Fibroblast of skin of left biceps (primary cell): ENCODE measurements at places on chromosomes 2 and 18.
A peak's percentile ranks its signal among the peaks of the same experiment; 100 is the strongest.

DNA sequence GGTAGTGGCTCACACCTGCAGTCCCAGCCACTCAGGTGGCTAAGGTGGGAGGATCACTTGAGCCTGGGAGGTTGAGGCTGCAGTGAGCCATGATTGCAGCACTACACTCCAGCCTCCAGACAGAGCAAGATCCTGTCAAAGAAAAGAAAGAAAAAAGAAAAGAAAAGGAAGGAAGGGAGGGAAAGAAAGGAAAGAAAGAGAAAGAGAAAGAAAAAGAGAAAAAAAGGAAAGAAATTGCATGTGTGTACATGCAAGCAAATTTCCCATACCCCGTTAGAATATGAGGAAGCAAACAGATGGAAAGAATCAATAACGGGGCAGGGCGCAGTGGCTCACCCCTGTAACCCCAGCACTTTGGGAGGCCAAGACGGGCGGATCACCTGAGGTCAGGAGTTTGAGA lies 17.9 kb downstream of the TMEM127 start:
- DNase-seq, result no peak

- DNase-seq, result no peak
These were observed 81.2 kb downstream of the NEDD4L start for GRCh38 chr18:58125183-58125582.

DNA sequence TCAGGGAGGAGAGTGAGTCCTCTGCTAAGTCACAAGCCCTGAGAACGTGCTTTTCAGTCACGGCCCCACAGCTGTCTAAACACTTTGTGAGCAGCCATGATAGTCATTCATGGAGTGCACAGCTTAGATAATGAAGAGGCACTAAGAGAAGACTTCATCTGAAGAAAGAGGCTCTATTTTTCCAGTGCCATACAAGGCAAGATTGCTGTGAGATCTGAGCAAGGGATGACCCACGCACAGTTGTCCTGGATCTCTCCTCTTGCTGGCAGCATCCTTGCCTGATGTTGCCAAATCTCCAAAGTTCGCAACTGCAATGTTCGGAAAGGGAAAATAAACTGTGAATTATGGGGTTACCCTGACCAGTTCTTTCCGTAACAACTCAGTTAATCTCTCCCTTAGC lies 418.7 kb downstream of the MEIS1 start:
- no peak for DNase-seq

- peak; percentile 66 for DNase-seq
These were observed 22.5 kb upstream of the TCF4 start for GRCh38 chr18:55610506-55610905.

GRCh38 chr18:23105581-23106219 lies 29.6 kb upstream of the CABLES1 start:
- DNase-seq, result no peak

DNA sequence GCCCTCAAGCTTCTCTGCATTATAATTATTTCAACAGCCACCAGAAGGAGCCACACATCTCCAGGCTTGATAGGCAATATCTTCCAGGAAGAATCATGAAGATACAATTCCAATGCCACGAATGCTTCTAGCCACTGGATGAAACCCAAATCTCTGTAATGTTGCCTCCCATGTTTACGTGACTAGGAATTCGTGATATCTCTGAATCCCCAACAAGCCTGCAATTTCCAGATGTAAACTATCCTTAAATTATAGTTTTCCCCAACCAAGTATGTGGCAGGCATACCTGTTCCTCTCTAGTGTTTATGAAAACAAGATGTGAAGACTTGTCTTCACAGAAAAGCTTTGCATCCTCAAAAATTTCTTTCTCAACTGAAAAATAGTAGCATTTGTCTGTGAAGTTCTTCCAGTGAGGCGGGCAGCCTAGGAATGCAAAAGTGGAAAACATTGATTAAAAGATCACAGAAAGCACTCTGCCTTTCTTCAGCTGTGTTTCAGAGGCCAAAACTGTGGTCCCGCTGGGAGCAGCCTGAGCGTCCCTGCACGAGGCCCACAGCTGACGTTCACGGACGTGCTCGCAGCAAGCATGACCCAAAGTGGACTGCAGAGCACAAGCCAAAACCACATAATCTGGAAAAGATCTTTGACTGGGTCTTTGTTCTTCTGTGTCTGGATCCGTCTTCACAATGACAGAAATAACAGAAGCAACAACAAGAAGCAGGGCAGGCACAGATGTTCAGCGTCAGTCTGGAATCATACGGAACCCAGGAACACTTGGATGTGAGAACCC lies 65.1 kb upstream of the THOC1 start:
- DNase-seq, result no peak

DNA sequence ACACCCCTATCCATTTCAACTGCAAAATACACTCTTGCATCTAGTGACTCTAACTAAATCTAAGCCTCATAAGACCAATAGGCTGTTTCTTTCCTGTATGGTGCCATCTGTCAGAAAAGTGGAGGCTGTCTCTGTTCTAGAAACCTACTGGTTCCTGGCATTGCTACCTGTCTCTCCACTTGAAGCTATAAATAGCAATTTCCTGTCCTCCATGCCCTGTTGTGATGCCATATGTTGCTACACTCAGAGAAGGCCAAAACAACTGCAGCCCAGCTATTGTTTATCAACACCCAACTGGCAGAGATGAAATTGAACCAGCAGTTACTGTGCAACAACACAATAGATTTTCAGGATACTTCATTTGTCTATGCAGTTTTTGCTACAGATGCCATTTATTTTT lies 1355.1 kb upstream of the SLC39A10 start:
- DNase-seq, result no peak

DNA sequence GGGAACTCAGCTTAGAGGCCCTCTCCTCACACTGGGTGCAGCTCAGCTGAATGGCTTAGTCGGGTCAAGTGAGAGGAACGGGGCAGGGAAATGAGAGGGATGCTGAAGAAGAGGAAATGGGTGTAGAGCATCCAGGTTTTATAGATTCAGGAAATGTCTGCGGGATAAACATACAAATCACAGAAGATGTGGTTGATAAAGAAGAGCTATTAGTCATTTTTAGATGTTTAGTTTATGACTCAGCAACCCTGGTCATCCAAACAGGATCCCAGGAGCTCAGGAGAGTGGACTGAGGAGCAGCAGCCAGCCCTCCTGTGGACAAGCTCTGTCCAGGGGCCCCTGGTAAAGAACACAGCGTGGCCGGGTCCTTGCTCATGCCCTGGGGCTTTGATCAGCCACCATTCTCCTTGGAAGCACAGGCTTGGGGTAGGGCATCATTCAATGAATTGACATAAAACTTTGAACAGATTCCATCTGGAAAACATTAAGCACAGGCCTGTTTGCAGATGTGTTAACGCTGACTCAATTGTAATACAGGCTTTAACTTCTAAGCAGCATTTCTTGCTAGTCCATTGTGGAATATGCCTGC lies 83.0 kb downstream of the NPAS2 start:
- peak; percentile 89 for DNase-seq

GRCh38 chr2:177031438-177032180 lies 181.0 kb upstream of the HNRNPA3 start:
- DNase-seq, result no peak

DNA sequence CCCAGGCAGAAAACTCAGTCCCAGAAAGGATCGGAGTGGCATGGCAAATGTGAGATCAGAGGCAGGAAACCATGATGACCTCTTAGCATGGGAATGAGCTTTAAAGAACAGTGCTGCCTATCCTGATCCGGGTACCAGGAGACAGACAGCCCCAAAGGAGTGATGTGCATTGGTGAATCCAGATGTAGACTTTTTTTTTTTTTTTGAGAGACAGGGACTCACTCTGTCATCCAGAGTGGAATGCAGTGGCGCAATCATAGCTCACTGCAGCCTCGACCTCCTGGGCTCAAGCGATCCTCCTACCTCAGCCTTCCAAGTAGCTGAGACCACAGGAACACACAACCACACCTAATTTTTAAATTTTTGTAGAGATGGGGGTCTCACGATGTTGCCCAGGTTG lies 122.7 kb downstream of the VAPA start:
- DNase-seq, result no peak

GRCh38 chr2:59572227-59572626 lies 981.2 kb downstream of the BCL11A start:
- no peak for DNase-seq

GRCh38 chr2:128313091-128313836 lies 5.4 kb downstream of the HS6ST1 start:
- DNase-seq, result no peak

GRCh38 chr2:56217106-56217505 lies 33.3 kb downstream of the CCDC85A start:
- no peak for DNase-seq

GRCh38 chr2:239308661-239309397 lies 92.0 kb downstream of the HDAC4 start:
- DNase-seq, result peak; percentile 46

- DNase-seq, result no peak
These were observed 26.8 kb downstream of the DIS3L2 start for GRCh38 chr2:231988179-231988866.

GRCh38 chr2:6885551-6885950 lies 8.0 kb downstream of the RSAD2 start:
- no peak for DNase-seq

DNA sequence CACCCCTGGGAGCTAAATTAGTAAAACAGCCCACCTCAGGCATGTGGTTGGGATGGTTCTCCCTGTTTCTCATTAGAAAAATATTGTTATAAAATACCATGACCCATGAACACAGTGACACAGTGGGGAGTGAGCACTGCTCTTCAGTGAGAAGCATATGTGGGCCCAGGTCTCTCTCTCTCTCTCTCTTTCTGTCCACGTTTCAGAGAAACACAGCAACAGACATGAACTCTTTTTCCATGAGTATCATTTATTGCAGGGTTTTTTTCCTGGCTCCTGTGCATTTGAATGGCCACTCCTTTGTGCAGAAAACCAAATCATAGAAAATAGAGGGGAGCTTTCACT lies 41.2 kb downstream of the CYRIA start:
- no peak for DNase-seq

DNA sequence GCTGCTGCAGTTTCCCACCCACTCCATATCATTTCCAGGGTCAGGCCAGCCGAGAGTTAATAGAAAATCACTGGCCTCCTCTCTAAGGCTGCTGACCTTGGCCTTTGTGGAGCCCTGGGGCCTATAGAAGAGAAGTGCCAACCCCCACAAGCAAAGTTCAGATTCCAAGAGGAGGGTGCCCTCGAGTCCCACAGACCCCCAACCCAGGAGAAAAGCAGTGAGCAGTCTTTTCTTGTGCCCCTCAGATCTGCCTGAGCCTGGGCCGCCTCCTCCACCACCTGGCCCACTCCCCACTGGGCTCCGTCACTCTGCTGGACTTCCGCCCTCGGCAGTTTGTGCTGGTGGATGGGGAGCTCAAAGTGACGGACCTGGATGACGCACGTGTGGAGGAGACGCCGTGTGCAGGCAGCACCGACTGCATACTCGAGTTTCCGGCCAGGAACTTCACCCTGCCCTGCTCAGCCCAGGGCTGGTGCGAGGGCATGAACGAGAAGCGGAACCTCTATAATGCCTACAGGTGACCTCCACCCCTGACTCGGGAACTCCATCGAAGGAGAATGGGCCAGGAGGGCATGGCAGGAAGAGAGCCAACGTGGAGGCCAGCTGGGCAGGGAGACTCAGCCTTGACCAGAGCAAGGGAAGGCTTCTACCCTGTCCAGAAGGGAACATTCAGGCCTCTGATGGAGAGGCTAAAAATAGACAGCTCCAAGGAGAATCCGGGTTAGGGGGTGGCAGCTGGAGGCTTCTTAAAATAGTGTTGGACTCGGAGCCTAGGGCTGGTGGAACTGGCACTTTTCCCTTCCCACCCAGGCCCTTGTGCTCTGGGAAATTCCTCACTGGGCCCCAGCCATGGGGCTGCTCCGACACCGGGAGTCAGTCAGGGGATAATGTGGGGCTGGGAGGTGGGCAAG lies 6.2 kb downstream of the PKDCC start:
- DNase-seq, result no peak

DNA sequence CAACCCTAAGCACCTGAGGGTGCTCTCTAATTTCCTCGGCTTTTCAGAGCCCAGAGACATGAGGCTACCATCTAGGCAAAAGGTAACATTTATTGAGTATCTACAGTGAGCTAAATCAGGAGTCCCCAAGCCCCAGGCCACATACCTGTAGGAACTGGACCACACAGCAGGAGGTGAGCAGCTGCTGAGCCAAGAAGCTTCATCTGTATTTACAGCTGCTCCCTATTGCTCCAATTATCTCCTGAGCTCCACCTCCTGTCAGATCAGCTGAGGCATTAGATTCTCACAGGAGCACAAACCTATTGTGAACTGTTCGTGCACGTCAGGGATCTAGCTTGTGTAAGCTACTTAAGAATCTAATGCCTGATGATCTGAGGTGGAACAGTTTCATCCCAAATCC lies 70.2 kb downstream of the RND3 start:
- no peak for DNase-seq

DNA sequence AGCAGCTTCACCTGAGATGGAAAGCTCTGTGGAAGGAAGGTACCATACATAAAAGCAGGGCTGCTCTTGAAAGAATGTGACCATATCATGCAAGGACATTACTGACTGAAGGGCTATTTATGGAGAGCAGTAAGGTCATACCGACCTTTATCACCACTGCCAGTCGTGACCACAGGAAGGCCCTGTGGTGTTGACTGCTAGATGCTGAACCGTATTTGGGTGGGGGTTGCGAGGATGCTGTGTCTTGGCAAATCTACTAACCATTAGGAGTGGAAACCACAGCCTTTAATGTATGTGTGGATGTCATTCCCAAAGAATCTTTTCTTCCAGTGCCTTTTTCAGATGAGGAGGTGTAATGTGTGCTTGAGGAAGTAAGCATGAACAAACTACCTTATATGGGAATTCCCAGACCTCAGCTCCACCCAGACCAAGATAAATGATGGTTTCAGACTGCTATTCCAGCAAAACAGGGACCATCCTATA lies 60.8 kb downstream of the LIMS1 start:
- DNase-seq, result peak; percentile 98

DNA sequence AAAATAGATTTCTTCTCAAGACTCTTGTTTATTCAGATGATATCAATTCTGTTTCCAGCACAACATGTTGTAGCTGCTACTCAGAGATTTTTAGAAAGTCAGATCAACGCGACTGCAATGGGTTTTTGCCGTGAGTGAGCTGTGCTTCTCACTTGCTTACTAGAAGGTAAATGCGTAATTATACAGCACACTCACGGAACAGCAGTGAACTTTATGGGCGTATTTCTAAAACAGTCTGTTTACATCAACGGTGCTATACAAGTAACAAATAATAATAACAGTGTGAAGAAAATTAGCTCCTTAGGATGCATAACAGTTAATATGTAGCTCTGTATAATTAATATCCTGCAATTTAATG lies 533.6 kb downstream of the RNF144A start:
- DNase-seq, result no peak

DNA sequence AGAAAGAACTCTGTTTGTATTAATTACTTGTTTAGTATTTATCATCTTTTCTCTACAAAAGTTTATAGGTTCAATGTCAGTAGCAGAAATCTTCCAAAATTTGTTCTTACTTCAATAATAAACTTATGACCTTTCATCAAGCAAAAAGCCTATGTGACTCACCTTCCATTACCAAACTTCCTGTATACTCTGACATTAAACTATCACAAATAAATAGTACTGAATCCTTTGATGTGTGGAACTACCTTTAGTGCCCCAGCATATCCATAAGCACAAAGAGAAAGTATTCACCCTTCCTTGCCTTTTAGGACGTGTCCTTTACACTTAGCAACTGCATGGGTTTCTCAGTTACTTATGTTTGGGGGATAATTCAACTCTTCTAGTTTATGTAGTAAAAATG lies 166.0 kb downstream of the EHBP1 start:
- no peak for DNase-seq

- DNase-seq, result no peak
These were observed 33.1 kb upstream of the ZNF532 start for GRCh38 chr18:58831606-58832005.

- DNase-seq, result no peak
These were observed 45.1 kb upstream of the GPC1 start for GRCh38 chr2:240390091-240391073.
